ENCODE measurements at places on chromosomes 1 and 21.

DNA sequence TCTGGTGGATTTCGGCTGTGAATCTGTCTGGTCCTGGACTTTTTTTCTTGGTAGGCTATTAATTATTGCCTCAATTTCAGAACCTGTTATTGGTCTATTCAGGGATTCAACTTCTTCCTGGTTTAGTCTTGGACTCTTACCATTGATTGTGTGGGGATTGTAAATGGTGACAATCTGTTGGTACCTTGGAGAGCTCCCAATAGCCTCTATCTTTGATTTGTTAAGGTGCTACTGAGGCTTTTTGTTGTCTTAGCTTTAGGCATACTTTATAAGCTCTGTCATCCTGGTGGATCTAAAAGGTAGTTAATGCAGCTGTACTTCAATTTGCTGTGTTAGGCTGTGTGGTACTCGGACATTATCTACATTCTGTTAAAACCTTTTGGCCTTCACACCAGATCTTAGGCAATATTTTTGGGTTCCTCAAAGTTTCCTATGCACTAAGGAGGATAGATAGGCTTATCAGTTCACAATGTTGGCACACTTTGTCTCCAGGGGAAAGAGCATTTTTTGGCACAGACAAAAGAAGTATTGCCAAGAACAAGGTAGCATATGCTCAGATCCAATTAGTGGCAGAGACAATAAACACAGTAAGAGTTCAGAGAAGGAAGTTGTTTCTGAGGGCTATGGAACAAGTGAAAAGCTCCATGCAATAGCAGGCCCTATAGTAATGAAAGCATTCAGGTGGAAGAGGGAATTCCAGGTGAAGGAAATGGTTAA is 230.4 kb downstream of the PDE4B start:
- no peak for DNase-seq

GRCh38 chr1:77057994-77058585 is 161.1 kb downstream of the PIGK start:
- no peak for DNase-seq

DNA sequence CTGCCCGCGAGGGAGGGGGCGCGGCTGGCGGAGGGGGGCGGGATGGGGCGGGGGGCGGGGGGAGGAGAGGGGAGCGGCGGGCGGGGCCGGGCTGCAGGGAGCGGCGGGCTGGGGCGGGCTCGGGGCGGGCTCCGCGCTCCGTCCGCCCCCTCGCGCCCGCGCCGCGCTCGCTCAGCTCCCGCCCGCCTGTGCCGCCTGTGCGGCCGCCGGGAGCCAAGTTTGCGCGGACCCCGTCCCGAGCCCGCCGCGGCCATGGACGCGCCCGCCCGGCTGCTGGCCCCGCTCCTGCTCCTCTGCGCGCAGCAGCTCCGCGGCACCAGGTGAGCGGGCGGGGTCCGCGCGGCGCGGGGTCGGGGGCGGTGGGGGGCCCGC is at the start of gene GABRD:
GABRD (plus strand) TSS at position 174 of the 372 bp plus-strand sequence; CDS start at position 253, 79 bp downstream.
- DNase-seq = no peak

GRCh38 chr1:44002606-44003157 is 11.3 kb downstream of the CCDC24 start:
- DNase-seq = no peak

DNA sequence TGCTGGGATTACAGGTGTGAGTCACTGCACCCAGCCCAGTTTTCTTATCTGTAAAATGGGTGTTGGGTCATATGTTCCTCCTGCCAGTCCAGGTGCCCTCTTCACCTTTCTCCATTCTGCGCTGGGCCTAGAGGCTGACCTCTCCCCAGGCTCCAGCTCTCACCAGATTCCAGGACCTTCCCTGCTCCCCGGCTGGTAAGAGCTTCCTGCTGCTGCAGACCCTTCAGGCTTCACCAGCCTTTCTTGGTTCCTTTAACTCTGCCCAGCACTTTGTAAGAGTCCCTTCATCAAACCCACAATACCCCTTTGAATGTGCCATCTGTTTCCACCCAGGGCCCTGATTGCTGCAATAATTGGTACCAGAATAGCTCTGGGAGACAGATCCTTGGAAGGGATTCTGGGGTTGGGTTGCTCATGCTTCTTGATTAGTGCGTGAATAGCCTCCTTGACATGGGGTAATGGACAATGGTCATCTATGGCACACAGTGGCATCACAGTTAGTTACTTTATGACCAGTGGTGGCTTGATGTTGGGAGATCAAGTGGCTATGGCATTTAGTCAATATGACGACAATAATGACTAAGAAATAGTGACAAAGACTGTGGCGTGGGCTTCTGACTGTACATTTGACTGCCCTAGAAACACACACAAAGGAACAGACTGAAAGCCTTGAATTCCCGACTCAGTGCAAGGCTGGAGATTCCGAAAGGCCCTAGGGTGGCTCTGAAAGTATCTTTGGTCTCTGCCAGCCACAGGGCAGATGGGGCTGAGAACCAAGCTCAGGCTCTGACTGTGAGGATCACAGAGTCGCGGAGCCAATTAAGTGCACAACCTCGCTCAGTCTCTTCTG is 67.3 kb downstream of the SLC9A1 start:
- DNase-seq = no peak

- DNase-seq = no peak
Observed at GRCh38 chr1:203619091-203619780, 7.4 kb upstream of the ATP2B4 start.

- no peak for DNase-seq
Observed at GRCh38 chr1:240310226-240310925, 218.7 kb downstream of the FMN2 start.

GRCh38 chr1:53511933-53512806 is 53.0 kb downstream of the DMRTB1 start:
- no peak for DNase-seq

DNA sequence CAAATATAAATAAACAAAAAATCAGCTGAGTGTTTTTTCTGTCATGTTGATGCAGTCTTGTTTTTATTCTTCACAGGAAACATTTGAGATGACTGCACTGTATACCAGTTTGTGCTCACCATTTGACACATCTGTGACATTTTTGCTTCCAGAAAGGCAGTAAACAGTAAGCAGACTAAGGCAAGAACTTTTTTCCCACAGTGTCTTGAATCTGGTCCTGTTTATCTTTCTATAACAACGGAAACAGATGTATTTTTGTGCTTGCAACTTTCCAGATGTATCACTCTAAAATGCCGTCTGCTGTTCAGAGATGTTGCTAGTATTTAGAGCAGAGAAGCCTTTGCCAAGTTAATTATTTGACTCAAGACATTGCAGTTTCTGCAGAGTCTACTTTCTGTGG is 105.5 kb downstream of the ZC3H11B start:
- DNase-seq = no peak

GRCh38 chr1:209527372-209527771 is 56.1 kb upstream of the CAMK1G start:
- DNase-seq = no peak

Data from hypothalamus (tissue), 51 donors.